ENCODE measurements at places on chromosomes 7 and 10.

DNA sequence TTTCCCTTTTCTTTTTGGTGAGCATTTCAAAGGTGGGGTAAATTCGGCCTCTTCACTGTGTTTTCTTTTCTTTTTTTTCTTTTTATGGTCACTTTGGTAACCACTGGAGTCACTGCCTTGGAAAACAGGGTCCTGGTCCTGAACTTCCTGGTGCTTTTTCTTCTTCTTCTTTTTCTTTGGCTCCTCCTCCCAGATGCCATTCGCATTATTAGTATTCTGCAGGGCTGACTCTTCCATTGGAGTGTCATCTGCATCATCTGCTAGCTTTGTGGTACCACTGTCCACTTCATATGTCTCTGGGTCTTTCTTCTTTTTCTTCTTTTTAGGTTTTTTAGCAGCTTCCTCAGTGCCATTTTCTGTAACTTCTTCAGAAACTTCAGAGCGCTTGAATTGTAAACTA lies 10.5 kb downstream of the POLR1F start:
- no peak for DNase-seq

DNA sequence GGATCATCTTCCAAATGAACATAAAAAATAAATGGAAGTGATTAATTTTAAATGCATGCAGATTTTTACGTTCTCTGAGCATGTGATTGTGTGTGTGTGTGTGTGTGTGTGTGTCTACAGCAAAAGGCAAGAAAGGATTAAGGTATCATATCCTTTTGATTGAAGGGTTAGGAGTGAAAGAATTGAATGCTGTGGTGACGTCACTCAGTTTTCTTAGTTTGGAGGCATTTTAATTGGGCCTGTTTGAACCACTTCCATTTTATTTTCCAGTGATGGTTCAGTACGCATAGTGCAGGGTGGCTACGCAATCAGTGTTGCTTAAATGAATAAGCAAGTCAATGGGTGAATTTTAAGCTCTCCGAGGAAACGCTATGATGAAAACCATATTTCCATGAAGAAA lies 31.3 kb downstream of the TACC2 start:
- no peak for DNase-seq

DNA sequence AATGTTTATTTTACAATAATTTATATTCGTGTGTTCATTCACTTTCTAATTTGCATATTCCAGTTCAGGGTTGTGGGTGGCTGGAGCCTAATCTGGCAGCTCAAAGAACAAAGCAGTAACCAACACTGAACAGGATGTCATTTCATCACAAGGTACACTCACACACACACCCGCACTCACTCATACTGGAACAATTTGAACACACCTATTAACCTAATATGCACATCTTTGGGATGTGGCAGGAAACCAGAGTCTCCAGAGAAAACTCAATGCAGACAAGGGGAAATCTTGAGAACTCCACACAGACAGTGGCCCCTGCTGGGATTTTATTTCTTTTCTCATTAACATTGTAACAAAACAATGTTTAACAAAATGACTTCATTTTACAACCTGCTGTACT lies 97.4 kb downstream of the TWIST1 start:
- DNase-seq: no peak

DNA sequence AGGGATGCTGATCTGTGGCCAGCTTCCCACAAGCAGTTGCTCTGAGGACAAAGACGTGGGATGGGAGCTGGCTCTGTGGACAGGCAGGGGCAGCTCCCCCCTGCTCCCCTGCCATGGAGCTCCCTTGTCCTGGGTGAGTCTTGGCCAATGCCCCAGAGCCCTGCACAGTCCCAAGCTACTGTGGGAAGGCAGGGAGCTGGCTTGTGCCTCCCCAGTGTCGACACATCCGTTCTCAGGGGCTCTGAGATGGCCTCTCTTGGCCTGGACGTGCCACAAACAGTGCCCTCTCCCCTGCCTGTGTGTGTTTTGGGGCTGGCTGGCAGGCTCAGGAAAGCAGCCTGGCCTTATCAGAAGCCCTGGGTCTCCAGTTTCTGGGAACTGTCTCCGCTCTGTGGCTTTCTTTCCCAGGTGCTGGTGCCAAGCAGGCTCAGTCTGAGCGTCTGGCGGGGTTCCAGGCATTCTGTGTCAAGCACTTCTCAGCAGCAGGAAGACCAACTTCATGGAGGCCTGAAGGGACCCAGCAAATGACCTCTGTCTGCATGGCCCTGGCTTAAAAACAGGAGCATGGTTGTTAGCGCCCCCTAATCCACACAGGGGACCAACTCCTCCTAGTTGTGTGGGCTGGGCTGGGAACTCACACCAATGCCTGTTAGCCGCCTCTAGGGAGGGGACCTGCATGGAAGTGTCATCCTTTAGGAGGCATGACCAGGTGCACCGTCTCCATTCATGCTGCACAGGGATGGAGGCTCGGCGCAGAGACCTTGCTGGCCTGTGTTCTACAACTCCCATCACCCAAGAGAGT lies 375.2 kb downstream of the RPS24 start:
- DNase-seq: no peak

- no peak for DNase-seq
Observed at GRCh38 chr10:8504499-8504898, 450.0 kb downstream of the GATA3 start.

DNA sequence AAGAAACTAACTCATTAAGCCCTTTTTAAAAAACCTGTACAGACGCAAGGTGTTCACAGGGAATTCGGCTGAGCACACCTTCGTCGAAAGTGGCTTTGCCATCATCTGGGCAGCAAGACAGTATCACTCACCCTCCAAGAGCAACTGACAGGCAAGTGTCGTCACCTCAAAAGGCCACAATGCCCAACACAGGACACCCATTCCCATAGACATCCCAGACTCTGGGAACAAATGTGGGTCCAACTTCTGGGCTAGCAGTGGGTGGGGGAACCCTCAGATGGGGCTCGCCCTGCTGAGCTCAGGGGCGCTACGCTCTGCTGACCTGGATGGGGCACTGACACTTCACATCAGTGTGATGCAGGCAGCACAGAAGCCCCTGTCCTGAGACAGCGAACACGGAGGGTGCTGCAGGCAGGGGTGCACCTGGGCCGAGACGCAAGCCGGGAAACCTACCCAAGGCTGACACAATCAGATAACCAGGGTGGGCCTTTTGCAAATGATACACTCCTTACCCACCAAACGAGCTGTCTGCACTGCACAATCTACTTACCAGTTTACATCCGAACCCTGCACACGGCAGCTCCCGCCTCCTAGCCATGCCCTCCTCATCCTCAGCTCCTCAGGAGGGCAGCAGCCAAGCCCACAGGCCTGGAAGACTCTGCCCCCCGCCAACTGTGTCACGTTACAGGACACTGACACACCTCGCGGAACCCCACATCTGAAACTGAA lies 1.7 kb downstream of the DIP2C start:
- DNase-seq: no peak

DNA sequence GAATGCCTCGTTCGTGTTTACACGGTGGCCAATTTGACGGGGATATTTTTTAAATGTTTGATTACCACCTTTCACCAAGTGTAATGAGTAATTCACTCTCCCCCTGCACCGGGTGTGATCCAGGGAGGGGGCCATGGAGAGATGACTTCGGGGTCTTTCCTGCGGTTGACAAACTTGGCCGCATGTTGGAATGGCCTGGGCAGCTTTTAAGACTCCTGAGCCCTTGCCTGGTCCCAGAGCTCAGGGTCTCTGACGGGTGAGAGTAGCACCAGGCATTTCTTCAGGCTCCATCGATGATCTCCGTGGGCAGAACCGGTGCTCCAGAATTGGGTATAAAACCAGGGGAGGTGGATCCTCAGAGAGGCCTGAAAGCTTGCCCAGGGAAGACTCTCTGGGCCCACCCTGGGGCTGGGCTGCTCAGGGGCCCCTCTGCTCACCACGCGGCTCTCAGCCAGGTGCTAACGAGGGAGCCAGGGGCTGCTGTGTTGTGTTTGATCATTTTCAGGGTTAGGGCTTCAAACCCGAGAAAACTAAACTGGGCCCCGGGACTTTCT lies 882 bp downstream of the ZNF282 start:
- DNase-seq: no peak

DNA sequence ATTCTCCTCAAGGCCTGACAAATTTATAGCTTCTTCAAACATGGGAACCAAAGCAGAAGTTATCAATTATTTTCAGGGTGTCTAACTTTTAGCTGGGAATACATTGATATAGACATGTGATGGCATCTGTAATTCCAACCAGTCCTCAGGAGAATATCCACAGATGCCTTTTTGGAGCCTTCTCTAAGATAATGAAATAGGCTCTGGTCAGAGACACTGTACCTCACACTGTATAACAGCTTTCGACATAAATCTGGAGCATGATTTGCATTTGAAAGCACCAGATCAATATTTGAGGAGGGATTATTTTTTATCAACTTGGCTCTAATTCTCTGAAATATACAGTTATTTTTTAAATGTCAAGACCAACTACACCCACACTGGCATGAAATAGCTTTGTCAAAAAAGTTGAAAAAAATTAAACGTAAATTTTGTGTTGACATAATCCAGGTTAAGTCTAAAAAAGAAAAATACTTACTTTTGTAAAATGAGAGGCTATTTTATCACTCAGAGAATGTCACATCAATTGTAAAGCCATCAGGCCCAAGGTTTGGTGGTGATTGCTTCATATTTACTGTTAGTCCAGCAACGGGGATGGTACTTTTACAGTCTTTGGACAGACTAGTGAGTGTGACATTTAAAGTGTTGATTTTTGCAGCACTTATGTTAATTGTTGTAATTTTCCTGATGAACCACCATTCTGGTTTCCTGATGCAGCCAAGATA lies 177.0 kb upstream of the SP8 start:
- no peak for DNase-seq

- no peak for DNase-seq
Observed at GRCh38 chr7:69808391-69808790, 210.1 kb downstream of the AUTS2 start.

- no peak for DNase-seq
Observed at GRCh38 chr7:82549616-82550285, 106.2 kb upstream of the CACNA2D1 start.

- no peak for DNase-seq
Observed at GRCh38 chr7:32093415-32094408, 23.5 kb upstream of the PDE1C start.

GRCh38 chr10:16854623-16855022 lies 37.4 kb upstream of the RSU1 start:
- no peak for DNase-seq

DNA sequence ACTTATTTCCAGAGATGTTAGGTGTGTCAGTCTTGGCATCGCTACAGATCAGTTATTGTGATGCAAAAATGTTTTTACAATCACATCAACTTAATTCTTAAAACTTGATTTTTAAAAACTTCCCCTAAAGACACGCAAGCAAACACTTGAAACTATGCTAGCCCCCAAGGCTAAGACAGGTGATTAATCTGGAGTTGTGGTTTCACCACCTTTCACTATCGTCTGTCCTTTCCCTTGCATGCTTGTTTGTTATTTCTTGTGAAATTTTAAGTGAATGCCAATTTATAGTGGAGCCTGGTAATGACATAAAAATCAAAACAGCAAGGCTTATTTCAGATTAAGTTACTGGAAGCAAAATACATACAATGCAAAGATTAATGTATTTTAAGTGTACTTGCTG lies 70.4 kb downstream of the SLC35B4 start:
- no peak for DNase-seq

DNA sequence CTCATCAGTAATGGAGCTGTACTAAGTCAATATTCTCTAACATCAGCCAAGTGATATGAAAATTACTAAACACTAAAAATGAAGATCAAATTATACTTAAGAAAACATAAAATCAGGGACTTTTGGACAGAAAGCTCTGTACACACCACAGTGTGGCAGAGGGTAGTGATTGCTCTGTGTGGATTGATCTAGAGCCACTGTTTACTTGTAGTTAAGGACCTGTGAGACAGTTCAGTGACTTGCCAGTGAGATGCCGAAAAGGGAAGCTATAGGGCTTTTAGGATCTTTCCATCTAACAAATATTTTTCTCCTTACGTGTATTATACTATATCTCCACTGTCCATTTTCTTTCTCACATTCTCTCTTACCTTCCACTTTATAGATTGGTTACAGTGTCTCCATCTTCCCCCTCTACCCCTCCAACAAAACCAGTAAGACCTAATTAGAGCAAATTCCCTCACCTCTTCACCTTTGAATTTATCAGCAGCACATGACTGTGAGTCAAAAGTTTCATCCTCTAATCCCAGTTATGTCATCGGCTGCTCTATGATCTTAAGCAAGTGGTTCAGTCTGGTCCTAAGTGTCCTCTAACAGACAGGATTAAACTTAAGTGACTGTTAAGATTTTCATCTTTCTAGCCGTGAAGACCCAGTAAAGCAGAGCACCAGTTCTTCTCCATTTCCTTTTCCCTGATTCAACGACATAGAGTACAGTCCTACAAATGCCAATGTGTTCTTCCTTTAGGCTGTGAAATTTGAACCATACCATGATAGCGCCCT lies 6.9 kb downstream of the PIK3CG start:
- DNase-seq: no peak

GRCh38 chr7:931871-932650 lies 22.4 kb downstream of the ADAP1 start:
- no peak for DNase-seq

DNA sequence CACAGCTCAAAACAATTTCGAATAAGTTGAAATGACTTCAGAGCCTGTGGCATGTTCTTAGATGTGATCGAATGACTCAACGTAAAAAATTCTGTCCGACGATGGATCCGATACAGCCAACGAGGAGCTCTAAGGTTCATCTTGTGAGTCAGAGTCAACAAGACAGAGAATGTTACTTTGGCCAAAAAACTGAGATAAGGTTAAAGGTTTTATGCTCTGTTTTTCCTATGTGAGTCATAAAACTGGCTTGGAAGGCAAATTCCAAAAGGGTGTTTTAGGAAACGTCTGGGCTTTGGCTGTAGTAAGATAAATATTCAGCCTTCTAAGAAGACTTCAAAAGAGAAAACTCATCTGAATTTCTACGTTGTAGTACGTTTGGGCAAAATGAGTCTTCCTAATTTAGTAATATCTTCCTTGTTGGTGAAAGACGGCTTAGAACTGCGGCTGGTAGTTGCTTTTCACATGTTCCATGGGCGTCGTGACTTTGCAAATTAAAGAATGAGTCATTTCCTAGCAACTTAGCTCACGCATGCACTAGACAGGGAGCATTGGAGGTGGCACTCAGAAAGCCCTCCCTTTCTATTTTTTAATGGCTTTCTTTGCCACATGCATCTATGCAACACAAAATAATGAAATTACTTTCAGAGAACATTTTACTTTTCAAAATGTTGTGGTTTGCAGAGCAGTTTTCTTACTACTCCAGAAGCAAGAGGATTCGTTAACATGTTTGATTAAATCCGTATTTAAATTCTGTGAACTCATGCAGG lies 28.2 kb downstream of the PFKP start:
- DNase-seq: no peak
